ENCODE measurements at places on chromosomes 13 and 19.
A peak's percentile ranks its signal among the peaks of the same experiment; 100 is the strongest.

- DNase-seq = peak; percentile 84
Observed at GRCh38 chr19:54164369-54165068, 5.0 kb upstream of the LENG1 start.

DNA sequence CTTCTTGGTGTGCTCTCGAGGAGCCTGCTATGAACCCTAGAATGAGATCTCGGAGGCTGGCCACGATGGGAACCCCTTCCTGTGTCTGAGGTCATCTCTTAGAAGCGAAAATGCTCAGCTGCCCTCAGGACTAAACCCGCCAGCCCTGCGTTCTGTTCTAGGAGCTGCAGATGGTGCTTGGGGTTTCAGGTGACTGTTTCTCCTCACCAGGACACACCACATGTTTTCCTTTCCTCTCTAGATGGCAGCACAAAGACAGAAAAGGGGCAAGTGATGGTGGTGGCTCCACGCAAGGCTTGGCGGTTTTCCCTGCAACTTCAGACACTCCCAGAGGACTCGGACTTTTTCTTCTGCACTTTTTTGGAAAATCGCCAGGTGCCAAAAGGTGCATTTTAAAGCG, 60.1 kb downstream of the RNASEH2B start:
- DNase-seq = no peak

DNA sequence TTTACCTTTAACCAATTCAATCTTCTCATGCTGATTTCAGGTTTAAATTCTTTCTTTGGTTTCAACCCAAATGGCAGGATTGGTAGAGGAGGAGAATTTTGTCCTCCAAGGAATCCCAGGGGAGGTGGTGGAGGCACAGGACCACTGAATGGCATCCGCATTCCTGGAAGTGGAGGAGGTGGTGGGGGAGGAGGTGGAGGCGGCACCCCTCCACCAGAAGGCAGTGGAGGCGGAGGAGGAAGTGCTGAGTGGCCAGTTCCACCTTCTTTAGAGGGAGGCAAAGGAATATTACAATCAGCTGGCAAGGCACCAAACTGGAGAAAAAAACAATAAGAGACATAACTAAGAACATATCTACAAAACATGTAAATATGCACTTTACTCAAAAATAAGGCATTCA, 192.9 kb downstream of the DIAPH3 start:
- no peak for DNase-seq

- DNase-seq = no peak
Observed at GRCh38 chr19:58518256-58519086, 1.1 kb downstream of the ZBTB45 start.

- DNase-seq = no peak
Observed at GRCh38 chr13:46633416-46633815, 80.4 kb downstream of the LRCH1 start.

GRCh38 chr13:79317856-79318255, 88.2 kb downstream of the RBM26 start:
- no peak for DNase-seq

DNA sequence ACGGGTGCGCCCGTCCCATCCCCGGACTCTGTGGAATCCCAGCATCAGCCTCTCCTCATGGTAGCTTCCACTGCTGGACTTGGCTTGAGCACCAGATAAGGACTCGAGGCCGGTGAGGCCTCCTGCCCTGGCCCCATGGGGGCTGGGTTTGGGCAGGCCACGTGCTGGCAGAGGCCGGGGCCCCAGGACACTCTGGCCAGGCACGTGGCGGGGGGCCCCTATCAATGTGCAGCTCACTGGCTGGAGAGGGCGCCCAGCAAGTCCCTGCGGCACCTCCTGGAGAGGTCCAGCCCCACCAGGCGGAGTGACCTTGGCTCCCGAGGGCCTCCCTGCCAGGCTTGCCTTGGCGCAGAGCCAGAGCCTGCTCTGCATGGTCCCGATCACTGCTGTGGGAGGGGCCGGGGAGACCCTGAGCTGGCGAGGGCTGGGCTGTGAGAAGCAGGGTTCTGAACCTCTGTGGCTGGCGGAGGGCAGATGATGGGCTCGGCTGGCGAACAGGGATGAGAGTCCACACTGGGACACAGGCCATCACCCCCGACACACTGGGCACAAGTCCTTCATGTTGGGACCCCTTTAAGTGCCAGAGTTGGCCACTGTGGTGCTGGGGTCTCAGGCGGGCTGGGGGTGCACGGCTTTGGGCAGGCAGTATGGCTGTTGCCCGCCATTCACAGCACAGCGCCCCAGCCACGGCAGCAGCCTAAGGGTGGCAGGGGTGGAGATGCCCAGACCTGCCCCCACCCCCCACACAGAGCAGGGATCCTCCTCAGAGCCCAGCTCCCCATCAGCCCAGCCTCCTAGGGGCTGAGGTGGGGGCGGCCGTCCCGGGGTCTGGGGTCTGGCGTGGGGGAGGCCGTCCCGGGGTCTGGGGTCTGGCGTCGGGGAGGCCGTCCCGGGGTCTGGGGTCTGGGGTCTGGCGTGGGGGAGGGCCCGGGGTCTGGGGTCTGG, 19.1 kb downstream of the CEBPG start:
- no peak for DNase-seq

All from endothelial cell of umbilical vein (primary cell).